Hematopoietic multipotent progenitor cell treated with erythropoietin and hydrocortisone succinate and interleukin-3 and kit ligand, for 15 days (in vitro differentiated cells): ENCODE measurements at places on chromosomes 11 and 22.
A peak's percentile ranks its signal among the peaks of the same experiment; 100 is the strongest.

DNA sequence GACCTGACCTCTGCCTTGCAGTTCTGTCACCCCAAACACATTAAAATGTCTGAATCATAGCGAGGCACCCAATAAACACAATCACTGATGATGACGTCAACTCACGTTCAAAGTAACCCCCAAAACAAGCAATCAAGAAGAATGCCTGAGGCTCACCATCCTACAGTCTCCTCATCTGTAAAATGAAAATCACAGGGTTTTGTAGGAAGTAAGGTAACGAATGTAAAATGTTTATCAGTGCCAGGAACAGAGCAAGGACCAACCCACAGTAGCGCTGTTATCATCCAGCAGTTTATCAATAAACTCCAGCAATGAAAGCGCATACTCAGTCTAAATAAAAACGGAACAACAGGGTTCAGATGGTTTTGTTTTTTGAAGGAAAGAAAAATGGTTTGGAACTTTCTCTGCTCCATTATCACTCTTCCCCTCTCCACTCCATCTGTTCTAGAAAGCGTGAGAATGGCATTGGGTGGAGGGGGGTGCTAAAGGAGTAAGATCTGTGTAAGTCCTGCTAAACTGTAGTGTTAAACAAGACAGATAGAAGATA, 110.5 kb downstream of the MICAL3 start:
- DNase-seq, result peak; percentile 43

GRCh38 chr11:23280088-23280487, 419.8 kb upstream of the CCDC179 start:
- DNase-seq, result no peak

DNA sequence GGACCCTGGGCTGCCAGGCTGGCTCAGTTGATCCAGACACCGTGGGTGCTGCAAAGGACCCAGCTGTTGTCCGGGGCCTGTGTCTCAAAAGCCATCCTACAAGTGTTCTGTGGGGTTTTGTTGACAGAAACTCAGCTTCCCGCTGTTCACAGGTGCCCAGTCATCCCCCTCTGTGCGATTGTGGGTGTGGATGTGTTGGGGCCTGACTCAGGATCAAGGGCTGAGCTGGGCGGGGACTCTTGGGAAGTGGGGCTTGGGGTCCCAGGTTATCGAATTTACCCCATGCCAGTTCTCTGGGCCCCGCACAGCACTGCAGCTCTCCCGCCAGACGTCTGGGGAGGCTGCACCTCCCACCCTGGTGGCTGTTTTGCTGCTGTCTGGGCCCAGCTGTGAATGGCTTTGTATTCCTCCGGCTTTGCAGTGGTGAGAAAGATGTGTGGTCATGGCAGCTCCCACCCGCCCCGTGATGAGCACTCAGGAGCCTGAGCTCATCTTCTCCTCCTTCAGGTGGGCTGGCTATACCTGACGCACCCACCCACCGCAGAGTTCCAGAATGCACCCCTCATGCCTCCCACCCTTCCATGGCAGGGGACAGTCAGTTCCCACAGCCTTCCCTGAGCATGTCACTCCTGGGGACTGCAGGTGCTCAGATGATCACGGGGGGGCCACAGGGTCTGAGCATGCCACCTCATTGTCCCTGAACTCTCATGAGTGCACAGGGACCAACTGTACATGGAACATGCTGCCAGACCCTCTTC, 3.6 kb upstream of the AP2A2 start:
- peak; percentile 27 for DNase-seq

- no peak for DNase-seq
These were observed 72.2 kb downstream of the RBMXL2 start for GRCh38 chr11:7160814-7161489.

GRCh38 chr22:27984001-27984695, 65.1 kb upstream of the PITPNB start:
- DNase-seq, result no peak

- DNase-seq, result no peak
These were observed 219.0 kb upstream of the ZBED5 start for GRCh38 chr11:11076879-11077278.

DNA sequence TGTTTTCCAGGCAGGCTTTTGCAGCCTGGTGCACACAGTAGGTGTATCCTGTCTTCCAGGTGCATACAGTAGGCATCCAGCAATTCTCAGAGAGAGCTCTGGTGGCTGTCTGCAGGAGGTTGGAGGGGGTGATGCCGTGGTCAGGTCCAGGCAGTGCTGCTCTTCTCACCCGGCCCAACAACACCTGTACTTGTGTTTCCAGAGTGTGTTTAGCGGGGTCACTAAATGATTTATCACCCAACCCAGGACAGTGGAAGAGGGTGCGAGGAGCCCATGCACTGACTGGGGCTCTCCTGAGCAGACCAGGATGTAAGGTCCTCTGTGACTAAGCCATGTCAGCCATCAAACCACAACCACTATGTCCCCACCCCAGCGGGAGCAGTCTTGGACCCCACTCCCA, 18.6 kb upstream of the FGF3 start:
- DNase-seq, result no peak

- DNase-seq, result no peak
These were observed 4.1 kb downstream of the EED start for GRCh38 chr11:86248609-86249008.

GRCh38 chr11:91435694-91436395, 788.8 kb upstream of the FAT3 start:
- no peak for DNase-seq

GRCh38 chr11:126282361-126282735, 545 bp upstream of the TIRAP start:
- no peak for DNase-seq

DNA sequence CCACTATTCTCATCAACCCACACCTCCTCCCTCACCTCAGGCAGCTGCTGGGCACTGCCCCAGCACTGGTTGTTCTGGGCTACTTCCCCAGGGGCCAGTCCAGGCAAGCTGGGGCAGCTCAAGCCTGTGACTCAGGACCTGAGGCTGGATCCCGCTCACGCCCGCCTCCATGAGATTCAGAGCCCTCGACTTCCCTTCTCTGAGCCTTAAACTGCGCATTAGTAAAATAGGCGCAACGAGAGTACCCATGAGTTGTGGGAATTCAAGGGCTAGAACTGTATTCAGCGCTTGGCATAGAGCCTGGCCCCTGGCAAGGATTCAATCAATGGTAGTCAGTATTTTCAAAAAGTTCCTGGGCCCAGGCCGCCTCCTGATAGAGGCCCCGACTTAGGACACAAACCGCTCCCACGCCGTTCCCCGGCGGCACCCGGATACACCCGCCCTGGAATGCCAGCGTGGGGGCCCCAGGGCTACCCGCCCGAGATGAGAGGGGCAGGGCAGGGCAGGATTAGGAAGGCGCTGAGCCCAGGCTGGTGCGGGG, 723 bp upstream of the CD82 start:
- DNase-seq, result peak; percentile 78

DNA sequence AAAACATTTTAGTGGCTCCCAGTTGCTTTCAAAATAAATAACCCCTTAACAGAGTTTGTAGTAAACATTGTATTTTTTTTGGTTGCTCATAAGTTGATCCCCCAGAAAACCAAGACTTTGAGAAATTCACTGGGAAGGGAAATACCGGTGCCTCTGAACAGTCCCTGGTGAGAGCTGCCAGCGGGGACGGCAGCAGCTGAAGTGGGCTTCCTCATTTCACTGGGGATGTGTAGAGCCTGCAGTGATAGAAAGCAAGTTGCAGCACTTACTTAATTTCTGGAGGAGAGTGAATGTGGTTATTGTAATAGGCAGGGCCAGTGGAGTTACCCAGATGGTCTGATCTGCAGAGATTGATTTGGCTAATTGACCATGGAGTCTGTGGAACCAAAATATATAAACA, 18.6 kb upstream of the MCHR1 start:
- no peak for DNase-seq

- no peak for DNase-seq
These were observed 662.6 kb downstream of the METTL15 start for GRCh38 chr11:28770806-28771205.

- no peak for DNase-seq
These were observed 42.3 kb upstream of the ETS1 start for GRCh38 chr11:128629516-128630106.

- DNase-seq, result no peak
These were observed 311.7 kb downstream of the TBC1D22A start for GRCh38 chr22:47074105-47074504.

DNA sequence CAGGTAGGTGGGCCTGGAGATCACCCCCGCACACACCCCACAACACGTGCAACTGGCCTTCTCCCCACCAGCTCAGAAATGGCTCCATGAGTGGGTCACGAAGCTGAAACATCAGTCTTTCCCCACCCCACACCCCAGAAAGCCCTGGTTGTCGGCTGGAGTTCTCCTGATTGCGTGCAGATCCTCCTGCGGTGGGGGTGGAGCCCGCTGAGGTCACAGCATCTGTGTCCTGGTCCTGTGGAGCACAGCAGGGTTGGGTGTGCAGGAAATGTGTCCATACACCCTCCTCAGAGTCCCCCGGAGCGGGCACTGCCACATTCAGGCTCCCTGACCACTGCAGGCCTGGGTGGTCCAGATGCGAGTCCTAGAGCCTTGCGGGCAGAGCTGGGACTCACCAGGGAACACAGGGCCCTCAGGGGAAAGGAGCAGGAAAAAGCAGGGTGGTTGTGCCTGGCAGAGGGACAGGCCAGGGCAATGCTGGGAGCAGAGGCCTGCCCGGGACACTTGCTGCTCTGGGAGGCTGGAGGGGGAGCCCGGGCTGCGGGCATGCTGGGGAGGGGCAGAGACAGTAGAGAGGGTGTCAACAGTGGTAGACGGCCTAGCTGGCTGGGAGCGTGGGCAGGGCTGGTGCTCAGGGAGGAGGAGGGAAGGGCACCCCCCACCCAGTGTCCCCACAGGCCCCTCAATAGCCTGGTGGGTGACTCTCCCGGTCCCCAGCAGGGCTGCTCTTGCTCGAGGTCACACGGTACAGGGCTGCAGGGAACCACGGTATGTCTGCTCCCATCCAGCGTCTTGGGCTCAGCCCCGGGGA, 42.4 kb upstream of the PPARA start:
- no peak for DNase-seq

- DNase-seq, result no peak
These were observed 11.7 kb upstream of the FOLR2 start for GRCh38 chr11:72204886-72205285.

DNA sequence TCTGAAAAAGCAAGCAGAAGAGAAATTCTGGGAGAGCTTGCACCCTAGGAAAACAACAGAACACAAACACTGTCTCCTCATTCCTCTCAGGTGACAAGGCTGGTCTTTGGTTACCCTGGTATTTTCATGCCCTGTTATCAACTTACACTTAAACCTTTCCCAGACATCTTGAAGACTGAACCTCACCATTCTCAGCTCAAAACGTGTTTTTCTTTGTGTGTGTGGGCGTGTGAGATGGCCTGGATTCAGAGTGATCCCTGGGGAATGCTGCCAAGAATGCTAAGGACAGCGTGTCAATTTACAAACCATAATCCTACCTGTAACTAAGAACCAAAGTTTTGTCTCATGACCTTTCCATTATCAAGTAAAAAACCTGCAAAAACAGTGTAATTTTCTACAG, 33.3 kb downstream of the ELF5 start:
- no peak for DNase-seq

DNA sequence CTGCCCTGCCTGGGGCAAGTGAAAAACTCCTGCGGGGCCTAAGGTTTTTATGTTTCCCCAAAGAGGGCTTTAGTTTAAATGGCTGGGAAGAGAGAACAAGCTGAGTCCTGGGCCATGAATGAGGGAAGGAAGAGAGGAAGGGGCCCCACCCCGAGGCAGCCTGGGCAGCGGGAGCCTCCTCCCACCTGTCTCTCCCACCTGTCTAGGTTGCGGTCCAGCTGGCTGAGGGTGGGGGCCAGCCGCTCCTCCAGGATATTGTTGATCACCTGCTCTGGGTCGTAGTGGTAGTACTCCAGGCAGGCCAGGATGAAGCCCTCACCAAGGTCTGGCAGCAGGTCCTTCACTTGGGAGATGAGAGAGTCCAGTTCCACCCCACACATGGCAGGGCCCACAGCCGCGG, 34.6 kb downstream of the UQCR10 start:
- DNase-seq, result no peak

- DNase-seq, result no peak
These were observed 413.7 kb upstream of the FAT3 start for GRCh38 chr11:91810871-91811270.

GRCh38 chr22:46696614-46697013, 41.4 kb downstream of the CERK start:
- DNase-seq, result no peak

DNA sequence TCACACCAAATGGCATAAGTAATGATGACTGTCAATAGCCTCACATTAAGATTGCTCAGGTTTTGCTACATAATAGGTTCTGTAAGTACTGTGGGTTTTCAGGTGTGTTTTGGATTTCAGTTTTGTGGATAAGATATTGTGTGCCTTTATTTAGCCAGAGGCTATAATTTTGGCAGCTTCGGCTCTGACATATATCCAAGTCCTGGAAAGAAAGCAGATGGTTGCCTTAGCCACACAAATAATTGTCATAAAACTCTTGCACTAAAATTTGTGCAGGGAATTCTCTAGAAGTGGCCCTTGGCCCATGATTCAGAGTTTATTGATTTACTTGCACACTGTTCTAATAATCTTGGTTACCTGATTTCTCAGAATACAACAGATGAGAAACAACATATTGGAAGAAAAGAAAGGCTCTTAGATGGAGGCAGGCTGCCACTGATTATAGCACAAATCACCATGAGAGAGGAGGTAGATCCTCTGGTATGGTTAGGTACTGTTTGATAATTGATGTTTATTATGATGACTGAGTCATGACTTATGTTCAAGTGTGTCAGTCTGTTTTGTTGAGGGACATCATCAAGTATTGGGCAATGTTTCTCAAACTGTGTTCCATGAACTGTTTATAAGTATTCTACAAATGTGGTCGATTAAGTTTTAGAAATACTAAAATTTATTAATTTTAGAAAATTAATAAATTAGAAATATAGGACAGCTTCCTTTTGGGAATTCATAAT, 9.6 kb downstream of the REXO2 start:
- DNase-seq, result peak; percentile 51

- DNase-seq, result no peak
These were observed 673.4 kb downstream of the TBC1D22A start for GRCh38 chr22:47435826-47436225.

DNA sequence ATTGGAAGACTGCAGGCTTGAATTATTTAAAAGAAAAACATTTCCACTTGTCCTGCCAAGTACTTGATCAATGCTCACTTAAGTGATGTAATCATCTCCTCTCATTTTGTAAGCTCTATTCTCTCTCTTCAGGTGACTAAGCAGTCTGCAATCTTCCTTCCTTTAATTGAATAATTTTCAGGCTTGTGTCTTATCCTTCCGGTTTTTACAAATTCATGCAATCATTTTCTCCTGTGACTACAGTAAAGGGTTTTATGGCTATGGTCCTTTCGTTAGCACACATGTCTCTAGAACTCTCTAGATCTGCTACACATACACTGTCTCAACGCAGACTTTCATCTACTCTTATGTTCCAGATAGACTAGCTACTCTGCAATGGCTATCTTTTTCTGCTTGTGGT, 12.6 kb upstream of the UPB1 start:
- DNase-seq, result no peak

GRCh38 chr11:19683862-19684491, 28.7 kb upstream of the NAV2 start:
- DNase-seq, result no peak

DNA sequence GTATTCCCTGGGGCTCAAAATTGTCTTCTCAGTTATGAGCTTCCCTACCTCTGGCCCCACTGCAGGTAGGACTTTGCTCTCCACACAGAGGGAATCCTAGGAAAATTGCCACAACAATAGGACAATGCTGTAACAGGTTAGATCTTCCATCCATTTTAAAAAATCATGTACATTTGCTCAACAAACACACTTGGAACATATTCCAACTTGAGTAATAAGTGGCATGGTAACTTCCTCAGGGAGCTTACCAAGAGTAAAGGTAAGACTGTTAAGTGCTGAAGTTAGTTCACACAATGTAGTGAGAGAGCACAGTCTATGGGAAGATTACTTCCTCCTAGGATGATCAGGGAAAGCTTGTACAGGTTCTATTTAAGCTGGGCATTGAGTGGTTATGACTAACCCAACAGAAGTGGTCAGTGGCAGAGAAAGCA, 78.9 kb upstream of the BIRC3 start:
- no peak for DNase-seq
